ENCODE measurements at places on chromosomes 1 and 21.
A peak's percentile ranks its signal among the peaks of the same experiment; 100 is the strongest.

- DNase-seq = no peak
Measured at GRCh38 chr1:150753416-150753815, 12.2 kb downstream of the CTSS start.

DNA sequence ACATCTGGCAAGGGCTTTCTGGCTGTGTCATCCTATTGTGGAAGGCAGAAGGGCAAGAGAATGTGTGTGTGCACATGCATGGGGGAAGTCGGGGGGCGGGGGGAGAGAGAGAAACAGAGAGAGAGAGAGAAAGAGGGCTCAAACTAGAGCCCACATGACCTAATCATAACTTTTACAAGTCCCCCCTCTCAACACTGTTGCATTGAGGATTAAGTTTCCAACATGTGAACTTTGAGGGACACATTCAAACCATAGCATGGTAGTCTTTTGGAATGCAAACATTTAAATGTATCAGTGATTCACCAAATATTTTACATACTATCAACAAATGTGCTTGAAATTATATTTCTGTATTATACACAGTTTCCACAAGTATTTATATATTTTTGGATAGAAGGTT lies 655.4 kb upstream of the B3GALT2 start:
- DNase-seq = no peak

DNA sequence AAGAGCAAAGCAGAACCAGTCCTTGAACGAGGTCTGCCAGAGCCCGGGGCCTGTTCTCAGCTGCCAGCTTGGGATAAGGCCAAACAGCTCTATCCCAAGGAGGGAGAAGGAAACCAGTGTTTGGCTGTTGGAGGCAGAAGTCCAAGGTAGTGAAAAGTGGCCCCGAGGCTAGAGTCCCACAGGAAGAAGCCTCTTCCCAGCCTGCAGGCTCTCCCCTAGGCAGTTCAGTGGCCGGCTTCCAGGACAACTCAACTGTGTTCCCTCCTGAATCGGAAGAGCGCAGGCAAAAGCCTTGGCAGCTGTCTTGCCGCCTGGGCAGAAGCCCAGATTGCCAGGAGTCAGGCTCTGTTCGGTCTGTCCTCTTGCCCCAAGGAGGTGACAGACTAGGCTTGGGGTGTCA lies 19.3 kb downstream of the QSOX1 start:
- DNase-seq = peak; percentile 41

GRCh38 chr1:78224246-78224785 lies 178.6 kb downstream of the GIPC2 start:
- no peak for DNase-seq

DNA sequence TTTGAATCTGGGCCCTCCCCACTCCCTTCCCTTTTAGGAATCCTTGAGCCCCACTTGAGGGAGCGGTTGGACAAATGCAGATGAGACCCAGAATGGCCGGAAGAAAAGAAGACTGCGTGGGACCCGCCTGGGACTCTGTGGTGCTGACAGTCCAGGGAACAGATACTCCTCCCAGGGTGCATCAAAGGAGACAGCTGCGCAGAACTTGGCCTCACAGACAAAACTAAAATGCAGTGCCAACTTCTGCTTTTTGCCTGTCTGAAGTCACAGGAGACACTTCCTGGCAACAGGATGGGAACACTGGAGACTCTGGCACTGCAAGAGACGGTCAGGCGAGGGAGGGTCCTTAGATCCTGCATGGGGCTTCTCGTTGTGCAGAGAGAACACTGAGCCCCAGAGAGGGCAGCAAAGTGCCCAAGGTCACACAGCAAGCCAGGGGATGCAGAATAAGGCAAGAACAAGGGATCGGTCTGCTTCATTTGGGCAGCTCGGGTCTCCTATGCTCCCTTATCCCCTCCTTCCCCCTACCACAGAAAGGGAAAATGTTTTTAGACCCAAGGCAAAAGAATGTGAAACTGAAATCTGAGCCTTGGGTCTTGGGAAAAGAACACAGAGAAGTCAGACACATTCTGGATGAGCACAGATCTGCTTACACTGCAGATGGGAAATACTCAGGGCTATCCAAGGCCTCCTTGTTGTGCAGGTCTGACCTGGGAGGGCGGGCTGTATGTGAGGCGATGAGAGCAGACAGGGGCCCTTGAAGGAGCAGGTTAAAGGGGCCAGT lies 182.4 kb downstream of the TRABD2B start:
- DNase-seq = no peak

- no peak for DNase-seq
Measured at GRCh38 chr1:15456313-15456954, at the start of gene CELA2A. CELA2A (plus strand) TSS chr1:15456732; CDS start chr1:15456754, 22 bp downstream.

DNA sequence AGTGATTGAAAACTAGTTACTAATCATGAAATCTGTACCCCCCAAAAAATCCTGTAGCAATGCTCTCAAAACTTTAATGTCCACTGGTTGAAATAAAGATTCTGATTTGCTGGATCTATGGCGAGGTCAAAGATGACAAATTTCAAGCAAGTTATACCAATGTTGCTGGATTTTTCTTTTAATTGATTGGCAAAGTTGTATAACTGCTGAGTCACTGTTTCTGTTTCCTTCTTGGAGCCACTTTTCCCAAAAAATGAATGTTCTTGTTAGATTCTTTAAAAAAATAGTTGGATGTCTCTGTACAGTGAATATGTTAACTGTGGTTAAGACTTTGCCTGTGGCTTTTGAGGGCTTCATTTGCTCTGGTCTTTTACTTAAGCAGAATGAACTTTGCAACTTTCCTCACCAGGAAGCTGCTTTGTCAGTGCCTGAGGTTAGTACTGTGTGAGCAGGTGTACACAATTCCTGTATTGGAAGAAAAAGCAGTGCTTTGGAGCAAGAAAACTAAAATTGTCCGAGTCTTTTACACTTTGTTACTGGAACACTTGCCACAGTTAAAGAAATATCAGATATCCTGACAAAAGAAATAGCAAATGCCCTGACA lies 1211.9 kb downstream of the MRPL39 start:
- no peak for DNase-seq

DNA sequence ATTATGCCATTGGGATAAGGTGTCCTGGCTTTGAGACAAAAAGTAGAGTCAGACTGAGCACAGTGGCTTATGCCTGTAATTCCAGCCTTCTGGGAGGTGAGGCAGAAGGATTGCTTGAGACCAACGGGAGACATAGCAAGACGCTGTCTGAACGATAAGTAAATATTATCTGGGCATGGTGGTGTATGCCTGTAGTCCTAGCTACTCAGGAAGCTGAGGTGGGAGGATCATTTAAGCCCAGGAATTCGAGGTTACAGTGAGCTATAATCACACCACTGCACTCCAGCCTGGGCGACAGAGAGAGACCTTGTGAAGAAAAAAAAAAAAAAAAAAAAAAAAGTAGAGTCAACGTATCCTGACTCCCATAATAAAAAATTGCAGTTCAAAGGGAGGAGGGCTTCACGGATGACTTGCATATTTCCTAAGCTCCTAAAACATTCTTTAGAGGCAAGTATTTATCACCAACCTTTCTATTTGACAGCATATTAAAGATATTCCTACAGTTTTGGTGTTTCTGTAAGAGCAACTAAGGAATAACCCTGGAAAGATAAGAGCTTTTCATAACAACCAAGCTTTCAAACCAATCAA lies 141.2 kb downstream of the SLC44A5 start:
- no peak for DNase-seq

- DNase-seq = no peak
Measured at GRCh38 chr1:196070940-196071339, 537.3 kb downstream of the KCNT2 start.

GRCh38 chr1:11293856-11294255 lies 20.9 kb downstream of the UBIAD1 start:
- no peak for DNase-seq
